ENCODE measurements at places on chromosomes 2 and 18.
A peak's percentile ranks its signal among the peaks of the same experiment; 100 is the strongest.

DNA sequence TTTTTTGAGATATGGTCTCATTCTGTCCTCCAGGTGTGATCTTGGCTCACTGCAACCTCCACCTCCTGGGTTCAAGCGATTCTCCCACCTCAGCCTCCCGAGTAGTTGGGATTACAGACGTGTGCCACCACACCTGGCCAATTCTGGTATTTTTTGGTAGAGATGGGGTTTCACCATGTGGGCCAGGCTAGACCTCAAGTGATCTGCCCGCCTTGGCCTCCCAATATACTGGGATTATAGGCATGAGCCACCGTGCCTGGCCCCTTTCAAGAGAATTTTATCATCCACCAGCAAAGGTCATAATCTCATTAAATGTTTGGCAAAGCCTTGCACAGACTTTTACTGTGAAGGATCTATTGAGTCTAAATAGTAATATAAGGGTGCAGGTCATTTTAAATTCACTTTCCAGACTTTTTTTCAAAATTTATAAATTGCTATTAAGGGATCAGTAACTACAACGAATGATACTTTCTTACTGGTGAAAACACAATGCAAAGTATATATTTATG lies 2.5 kb downstream of the HADHA start:
- DNase-seq, result no peak

DNA sequence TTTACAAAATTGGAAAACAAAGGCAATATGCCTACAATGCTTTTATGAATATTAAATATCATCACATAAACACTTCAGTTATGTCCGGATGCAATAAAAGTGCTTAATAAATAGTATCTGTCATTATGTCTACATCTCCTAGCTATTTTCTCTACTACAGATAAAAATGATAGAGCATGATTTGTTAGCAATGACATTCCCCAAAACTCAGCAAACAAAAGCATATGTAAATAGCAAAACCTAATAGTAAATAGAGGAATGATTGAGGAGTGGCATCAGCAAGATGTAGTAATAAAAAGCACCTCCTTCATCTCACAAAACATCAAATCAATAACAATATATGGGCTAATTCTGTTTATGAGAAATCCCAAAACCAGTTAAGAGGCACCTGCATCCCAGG lies 46.5 kb upstream of the COL5A2 start:
- DNase-seq, result no peak

- no peak for DNase-seq
Measured at GRCh38 chr18:63271881-63272299, 47.7 kb downstream of the BCL2 start.

- DNase-seq, result peak; percentile 66
Measured at GRCh38 chr2:219125225-219125885, 35.3 kb downstream of the NHEJ1 start.

DNA sequence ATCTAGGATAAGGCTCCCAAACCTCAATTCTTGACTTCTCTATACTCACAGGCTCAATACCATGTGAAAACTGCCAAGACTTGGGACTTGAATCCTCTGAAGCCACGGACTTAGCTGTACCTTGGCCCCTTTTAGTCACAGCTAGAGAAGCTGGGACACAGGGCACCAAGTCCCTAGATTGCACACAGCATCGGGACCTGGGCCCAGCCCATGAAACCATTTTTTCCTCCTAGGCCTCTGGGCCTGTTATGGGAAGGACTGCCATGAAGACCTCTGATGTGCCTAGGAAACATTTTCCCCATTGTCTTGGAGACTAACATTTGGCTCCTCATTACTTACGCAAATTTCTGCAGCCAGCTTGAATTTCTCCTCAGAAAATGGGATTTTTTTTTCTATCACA lies 1011.8 kb upstream of the DDX18 start:
- DNase-seq, result no peak

GRCh38 chr2:208638059-208638458 lies 231.5 kb downstream of the PTH2R start:
- DNase-seq, result no peak

DNA sequence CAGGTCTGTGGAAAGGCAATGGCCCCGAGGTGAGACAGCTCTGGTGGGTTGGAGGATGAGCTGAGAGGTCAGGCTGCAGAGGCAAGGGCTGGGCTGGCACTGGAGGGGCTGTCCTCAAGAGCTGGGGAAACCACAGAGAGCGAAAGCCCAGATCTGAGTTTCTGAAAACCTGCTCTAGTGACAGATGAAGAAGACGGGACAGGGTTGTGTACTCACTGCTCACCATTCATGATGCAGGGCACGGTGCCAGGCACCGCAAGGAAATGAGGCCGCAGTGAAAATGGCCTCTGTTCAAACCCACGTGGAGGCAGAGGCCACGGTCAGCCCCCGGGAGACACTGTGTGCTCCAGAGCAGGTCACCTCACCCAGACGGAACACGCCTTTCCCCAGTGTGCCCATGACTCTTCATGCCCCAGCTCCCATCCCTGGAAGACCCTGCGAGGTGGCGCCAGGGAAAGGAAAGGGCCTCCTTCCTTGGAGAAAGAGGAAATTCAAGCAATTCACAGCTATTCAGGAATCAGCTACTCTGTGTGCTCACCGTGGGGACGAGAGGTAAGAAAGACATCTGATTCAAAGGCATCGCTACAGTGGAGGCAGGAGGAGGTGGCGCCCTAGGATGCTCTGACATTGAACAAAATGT lies 24.3 kb upstream of the ID2 start:
- no peak for DNase-seq

DNA sequence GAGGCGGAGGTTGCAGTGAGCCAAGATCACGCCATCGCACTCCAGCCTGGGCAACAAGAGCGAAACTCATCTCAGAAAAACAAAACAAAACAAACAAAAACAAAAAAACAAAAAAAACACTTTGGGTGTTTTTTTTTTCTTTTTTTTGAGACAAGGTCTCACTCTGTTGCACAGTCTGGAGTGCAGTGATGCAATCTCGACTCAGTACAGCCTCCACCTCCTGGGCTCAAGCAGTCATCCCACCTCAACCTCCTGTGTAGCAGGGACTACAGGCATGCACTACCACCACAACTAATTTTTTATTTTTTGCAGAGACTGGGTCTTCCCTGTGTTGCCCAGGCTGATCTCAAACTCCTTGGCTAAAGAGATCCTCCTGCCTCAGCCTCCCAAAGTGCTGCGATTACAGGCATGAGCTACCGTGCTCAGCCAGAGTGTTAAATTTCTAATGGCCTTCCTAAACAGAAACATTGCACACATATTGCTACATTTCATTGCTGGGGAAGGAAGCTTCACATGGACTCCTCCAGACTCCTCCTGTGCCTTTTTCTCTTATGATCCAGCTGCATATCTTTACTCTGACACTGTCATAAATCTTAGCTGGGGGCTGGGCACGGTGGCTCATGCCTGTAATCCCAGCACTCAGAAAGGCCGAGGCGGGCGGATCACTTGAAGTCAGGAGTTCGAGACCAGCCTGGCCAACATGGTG lies 19.7 kb downstream of the STARD7 start:
- DNase-seq, result no peak

- no peak for DNase-seq
Measured at GRCh38 chr2:149021271-149021719, 17.2 kb upstream of the LYPD6B start.

DNA sequence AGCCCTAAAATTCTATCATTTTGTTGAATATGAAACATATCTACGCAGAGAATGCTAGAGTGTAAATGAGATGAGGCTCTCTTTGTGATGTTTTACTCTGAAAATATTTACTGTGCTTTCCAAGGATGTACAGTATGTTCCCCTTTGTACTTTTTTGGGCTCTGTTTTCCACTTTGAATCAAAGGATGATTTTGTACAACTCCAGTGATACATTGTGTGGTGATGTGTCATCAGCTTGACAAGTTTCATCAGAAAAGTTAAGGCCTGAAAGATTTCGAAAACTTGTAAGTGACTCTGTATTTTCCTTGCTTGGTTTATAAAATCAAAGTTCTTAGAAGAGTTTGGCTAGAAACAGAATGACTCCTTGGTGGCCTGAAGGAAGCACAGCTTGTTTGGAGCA lies 206.3 kb downstream of the LTBP1 start:
- no peak for DNase-seq

DNA sequence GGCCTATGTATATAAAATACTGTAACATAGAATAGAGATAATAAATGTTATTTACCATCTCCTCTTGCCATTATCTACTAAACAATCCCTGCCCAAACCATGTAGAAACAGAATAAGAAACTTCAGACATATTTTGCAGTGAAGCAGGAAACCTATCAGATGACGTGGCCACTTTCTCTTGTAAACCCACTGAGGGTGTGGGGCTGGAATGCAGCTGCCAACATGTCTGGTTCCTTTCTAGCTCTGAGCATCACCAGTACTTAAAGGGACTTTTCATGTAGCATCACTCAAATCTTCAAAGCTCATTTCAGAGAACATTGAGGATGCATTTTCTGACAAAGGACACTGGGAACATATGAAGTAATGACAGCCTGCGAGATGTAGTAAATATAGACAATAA lies 251.8 kb downstream of the LPIN1 start:
- DNase-seq, result no peak

GRCh38 chr18:75029481-75029880 lies 179.5 kb downstream of the PTGR3 start:
- DNase-seq, result no peak

DNA sequence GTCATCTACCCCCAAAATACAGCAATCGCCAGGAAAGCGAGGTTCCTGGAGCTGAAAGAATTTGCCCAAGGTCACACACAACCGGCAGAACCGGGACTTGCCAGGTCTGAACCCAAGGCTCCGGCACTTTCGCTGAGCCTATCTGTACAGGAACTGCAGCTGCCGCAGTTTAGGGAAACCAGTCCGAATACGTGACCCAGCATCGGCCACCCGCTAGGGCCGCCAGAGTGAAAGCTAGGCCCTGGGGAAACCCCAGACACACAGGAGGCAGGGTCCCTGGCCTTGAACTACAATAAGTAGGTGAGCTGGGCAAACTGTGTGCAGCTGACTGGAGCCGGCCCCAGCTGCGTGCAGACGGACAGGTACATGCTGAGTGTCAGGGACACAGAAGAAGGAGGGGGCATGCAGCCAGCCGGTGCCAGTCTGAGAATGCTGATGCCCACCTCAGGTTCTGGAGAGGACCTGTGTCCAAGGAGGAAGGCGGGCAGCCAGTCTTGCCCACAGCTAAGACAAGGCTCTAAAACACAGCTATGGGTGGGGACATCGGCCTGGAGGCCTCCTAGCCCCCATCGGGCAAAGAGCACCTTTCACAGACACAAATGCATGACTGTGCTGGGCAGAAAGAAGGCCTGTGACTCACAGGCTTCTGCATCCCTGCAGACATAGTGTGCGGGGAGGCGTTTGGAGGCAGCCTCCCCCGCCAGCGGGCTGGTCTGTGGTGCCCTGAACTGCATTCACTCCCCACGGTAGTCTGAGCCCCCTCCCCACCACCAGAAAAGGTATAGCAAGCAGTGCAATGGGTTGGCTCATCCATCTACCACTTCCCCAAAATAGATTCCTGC lies 107.4 kb upstream of the ID2 start:
- peak; percentile 12 for DNase-seq

DNA sequence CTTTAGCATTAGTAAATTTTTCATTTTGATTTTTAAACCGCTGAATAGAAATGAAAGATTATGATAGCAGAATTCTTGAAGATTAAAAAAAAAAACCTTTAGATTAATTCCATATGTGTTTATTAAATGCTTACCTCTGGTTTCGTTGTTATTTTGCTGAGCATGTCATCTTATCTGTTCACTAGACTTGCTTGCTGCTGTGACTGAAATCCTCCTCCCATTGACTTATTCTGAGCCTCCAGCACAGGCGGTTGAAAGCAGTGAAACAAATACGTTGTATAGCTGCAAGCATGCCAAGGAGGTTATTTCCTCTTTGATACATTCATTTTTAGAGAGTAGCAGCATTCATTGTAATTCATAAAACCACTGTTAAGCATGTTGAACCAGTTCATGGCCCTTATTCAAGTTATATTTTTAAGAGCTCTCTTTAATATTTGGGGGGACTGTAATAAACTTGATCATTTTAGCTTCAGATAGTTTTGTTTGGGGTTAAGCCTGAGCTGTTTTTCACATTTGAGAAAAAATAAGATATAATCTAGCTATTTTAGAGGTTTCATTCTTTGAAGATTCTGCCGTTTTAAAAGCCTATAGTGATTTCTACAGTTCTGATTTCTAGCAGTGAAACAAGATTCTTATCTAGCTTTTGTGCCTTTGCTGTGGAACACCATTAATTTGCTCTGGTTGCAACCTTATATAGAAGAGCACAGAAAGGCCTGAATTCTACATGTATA lies at the start of gene HTR2B:
HTR2B (minus strand) TSS at position 205 of the 731 bp plus-strand sequence. CDS start 1,278 bp downstream, outside the sequence.
- no peak for DNase-seq

DNA sequence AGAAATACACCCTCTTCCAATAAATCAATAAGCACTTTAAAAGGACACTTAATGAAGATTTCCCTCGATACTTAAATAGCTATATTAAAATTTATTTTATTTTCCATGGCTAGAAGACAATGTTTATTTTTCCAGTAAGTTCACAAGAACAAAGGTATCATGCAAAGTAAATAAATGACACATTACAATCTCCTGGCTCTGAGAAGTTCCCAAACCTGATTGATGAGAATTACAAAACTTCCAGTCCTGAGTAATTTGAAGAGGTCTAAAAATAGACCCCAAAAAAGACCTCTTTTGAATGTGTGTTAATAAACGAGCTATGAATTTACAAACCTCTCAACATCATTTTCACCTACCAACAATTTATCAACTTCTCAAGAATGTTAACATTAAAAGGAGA lies 1.5 kb upstream of the PEX13 start:
- DNase-seq, result no peak

GRCh38 chr2:36574560-36574959 lies 23.4 kb downstream of the FEZ2 start:
- no peak for DNase-seq

GRCh38 chr2:202278036-202278760 lies 12.6 kb downstream of the NOP58 start:
- no peak for DNase-seq

GRCh38 chr18:49846361-49846662 lies 33.0 kb upstream of the ACAA2 start:
- peak; percentile 49 for DNase-seq

GRCh38 chr2:6167592-6168138 lies 475.5 kb downstream of the SOX11 start:
- DNase-seq, result no peak

GRCh38 chr2:42792583-42793333 lies at the start of gene HAAO:
Gene HAAO (minus strand): TSS chr2:42792583. CDS start chr2:42792536, 47 bp downstream.
- DNase-seq, result peak; percentile 85

DNA sequence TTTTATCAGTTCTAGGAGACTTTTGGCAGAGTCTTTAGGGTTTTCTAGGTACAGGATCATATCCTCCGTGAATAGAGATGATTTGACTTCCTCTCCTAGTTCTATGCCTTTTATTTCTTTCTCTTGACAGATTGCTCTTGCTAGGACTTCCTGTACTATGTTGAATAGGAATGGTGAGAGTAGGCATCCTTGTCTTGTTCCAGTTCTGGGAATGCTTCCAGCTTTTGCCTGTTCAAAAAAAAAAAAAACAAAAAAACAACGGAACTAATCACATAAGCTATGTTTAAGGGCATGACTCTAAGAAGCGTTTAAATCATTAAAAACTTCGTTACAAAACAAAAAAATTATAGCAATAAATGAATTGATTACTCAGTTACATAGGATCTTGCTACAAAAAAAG lies 145.7 kb downstream of the NUP35 start:
- no peak for DNase-seq

Measured in femur (tissue), 1 donor.